Activated naive CD4-positive, alpha-beta T cell (primary cell): ENCODE measurements at places on chromosomes 7 and 10.
A peak's percentile ranks its signal among the peaks of the same experiment; 100 is the strongest.

DNA sequence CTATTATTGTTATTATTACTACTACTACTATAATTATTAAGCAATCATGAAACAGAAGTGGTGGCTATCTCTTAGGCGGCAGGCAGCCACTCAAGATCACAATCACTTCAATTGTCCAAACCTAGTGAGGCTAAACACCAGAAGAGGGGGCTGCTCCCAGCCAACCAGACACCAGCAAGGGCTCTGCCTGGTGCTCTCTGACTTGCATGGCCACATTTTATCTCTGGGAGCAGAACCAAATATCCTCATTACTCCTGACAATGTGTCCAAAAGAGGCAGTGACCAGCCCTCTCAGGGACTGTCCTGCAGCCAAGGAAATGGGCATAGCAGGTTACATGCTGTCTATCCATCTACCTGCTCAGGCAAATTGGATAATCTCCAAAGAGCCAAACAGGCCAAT, 187.4 kb upstream of the PDE1C start:
- no peak for DNase-seq

DNA sequence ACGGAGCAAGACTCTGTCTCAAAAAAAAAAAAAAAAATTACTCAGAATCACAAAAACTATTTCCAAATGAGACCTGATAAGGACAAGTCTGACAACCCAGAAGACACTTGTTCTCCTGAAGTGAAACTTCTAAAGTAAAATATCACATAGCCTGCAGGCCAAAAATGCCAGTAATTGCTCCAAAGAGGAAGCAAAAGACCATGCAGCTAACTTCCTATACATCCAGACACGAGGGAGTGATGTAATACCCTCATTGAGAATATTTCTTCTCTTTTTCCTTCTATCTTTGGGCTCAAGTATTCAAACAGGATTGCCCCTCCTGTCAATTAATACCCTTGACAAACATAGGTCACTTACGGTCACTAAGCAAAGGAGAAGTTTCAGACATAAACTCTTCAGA, 31.2 kb downstream of the ARMH3 start:
- DNase-seq: no peak

- no peak for DNase-seq
Observed at GRCh38 chr7:83005410-83005809, 157.3 kb downstream of the PCLO start.

- no peak for DNase-seq
Observed at GRCh38 chr10:73756183-73756582, 12.0 kb downstream of the SEC24C start.

DNA sequence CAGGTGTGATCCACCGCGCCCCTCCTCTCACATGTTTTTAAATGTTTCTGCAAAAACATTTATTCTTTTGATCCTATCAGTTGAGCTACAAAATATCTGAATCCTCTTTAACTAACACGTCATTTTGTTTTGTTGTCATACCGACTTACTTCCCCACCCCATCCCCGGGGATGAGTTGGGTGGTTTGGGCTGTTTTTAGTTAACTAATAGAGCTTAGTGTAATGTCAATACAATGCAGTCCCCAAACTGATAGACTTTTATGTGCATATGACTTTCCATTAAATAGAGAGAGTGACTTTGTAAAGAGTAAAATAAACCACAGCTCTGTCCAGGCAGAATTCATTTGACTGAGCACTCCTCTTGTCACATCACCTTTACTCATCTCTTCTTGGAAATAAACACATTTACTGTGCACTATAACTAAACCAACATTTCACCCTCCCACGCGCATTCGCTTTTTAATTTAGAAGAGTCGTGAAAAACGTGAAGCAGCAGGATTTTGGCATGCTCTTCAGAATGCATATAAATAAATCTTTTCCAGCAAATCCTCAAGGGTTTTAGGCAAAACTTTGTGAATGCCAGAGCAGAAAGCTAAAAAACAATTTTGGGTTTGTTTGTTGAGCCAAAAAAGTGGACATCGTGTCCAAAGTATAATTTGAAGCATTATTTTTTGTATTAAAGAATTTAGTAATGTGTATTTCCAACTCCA, 187.4 kb upstream of the MGMT start:
- no peak for DNase-seq

DNA sequence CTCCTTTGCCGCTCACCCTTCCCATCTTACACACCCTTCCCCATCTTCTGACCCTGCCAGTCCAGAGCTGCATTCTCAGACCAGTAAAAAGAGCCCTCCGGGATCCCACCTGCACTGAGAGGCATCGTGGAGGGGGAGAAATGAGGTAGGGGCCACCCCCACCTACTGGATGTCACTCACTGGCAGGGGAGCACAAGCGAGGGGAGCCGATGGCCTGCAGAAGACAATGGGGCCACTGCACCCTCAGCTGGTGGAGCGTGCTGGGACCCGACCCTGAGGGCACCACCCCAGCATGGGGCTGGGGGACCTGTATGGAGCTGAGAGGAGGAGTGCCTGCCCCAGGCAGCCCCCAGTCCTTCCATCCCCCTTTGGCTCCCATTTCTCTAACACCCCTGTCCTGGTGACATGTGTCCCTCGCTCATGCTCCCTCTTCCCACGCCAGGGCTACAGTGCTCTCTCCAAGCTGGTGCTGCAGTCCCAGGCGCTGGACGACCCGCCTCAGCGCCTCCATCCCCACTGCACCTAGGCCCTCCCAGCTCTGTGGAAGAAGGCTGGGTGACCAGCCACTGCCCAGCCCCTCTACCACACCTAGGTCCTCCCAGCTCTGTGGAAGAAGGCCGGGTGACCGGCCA, 49.8 kb downstream of the RASGEF1A start:
- DNase-seq: no peak

DNA sequence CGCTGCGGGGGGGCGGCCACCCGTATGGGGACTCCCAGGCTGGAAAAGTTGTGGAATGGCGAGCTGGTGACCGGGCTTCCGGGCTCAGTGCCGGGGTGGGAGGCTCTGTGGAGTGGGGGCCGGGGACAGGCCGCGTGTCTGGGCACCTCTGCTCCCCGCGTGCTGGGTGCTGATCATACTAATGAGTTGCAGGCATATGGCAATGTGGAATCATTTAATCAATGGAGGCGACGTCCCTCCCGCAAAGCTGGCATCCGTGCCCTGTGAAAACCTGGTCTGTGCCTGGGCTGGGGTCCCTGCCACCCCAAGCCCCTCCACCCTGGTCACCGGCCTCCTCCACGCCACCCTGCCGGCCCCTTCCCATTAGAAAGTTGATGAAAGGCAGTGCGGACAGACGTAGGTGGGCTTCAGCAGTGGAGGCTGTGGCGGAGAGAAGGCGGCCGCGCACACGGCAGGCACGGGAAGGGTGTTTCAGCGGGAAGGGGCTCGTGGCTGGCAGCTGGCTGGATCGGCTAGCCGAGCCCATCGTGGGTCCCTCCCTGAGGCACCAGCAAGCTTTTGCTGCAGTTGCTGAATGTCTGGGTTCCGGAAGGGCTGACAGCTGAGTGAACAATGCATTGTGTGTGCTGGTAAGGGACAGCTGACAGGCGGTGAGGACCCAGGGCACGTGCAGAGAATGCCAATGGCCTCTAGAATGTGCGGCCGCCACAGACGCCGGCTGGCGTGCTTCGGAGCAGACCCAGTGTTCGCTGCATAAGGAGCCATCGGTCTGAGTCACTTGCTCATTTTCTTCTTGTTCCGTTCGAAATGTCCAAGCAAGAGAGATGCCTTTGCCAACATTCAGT, 1.5 kb downstream of the ADGRA1 start:
- no peak for DNase-seq

DNA sequence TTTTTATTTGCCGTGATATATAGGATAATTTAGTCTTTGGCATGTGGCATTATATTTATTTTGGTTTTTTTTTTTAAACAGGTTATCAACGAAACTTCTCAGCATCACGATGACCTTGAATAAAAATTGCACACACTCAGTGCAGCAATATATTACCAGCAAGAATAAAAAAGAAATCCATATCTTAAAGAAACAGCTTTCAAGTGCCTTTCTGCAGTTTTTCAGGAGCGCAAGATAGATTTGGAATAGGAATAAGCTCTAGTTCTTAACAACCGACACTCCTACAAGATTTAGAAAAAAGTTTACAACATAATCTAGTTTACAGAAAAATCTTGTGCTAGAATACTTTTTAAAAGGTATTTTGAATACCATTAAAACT, 9.1 kb downstream of the VIM start:
- DNase-seq: no peak

DNA sequence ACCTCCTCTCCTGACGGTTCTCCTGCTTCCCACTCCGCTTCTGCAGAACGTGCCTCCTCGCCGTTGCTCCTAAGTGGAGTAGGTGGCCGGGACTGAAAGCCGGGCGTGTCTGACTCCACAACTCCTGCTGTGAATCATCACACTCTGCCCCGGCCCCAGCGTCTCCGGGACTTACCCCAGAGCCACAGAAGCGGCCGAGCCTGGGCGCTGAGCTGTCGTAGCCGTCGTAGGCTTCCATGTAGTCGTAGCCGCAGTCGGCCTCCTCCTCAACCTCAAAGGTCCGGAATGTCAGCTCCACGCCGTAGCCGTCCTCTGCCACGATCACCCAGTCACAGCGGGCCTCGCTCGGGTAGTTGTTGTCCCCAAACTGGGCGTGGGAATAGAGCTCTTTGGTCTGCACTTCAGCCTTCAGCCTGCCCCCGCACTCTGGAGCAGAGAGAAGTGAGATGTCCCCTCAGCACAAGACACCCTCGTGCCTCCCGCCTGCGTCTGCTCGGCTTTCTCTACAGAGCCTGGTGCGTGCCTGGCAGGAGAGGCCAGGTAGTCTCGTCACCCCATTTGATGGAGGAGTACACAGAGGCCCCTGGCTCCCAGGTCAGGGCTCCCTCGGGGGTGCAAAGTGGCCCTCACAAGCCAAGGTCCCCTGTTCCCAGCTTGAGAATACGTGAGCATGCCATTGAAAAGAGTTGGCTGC, 11.2 kb upstream of the OPALIN start:
- DNase-seq: no peak

- no peak for DNase-seq
Observed at GRCh38 chr7:155267023-155267422, 30.7 kb upstream of the INSIG1 start.

DNA sequence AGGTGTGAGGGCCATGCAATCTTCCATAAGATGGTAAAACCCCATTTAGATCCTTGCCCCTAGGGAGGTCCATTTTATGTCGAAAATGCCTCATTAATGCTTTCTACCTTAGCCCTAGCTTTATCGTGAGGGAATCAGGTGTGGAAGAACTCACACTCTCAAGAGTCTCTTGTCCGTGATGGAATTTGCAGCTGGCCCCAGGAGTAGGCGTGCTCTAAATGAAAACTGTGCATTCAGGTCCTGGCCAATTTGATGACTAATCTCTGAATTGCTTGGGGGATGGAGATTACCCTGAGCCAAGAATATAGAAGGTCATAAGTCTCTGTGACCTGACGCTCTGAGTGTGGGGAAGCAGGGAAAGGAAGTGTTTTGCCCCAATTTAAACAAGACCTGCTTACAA, 6.6 kb downstream of the C10orf90 start:
- no peak for DNase-seq

DNA sequence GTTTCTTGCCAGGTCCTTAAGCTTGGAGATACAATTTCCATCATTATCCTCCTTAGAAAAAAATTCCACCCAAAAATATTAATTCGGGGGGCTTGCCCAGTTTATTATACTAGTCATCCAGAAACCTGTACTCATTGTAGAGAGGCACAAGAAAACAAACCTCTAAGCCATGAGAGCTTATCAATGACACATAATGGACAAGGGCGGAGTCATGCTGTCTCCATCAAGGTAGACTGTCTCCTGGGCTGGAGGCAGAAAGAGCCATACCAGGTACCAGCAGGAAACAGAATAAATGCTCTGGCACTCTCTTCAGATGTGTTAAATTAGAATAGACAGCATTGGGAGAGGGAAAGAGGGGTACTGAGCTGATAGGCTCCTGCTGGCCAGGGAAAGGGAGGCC, 69.8 kb upstream of the GSDME start:
- no peak for DNase-seq

DNA sequence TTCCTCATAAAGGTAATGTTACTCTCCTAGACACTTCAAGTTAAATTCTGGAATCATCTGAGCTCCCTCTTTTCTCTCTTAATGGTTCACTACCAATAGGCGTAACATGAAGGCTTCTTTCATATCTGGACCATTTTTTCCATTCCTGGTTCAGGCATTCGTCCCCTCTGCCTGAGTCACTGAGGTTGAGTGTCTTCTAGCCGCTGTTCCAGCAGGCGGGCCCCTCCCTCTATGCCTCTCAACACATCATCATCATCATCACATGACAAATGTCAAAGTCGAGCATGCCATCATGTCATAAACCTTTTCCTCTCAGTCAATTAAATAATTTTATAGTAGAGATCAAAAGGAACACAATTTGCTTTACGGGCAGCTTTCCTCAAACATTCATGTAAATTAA, 168.9 kb upstream of the ASAH2 start:
- no peak for DNase-seq

- no peak for DNase-seq
Observed at GRCh38 chr7:101486433-101487104, 123.9 kb downstream of the COL26A1 start.

GRCh38 chr10:122311051-122311410, 39.9 kb downstream of the BTBD16 start:
- no peak for DNase-seq

GRCh38 chr7:14787551-14787950, 115.0 kb downstream of the DGKB start:
- DNase-seq: no peak

DNA sequence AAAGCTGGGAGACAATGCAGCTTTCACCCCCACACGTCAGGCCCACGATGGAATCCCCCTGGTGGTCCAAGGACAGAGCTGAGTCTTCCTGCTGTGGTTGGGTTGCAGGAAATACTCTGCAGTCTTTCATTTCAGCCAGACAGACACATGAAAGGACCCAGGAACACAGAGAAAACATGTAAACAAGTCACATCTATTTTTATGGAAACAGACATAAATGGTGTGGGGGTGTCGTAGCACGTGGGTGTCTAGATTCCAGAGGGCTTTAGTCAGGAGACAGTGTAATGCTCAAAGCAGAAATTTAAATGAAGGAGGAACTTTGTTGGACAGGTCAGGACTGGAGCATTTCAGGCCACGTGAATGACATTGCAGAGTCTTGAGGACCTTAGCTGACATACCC, 444.6 kb downstream of the SUGCT start:
- DNase-seq: no peak

GRCh38 chr7:19708397-19709248, at the start of gene POLR1F:
Gene POLR1F (minus strand): TSS chr7:19709037. CDS start chr7:19709016, 21 bp downstream.
- DNase-seq: peak; percentile 85

GRCh38 chr7:46233585-46234329, 312.7 kb upstream of the IGFBP3 start:
- DNase-seq: no peak

- no peak for DNase-seq
Observed at GRCh38 chr7:134910214-134910890, 76.0 kb upstream of the AGBL3 start.
